Skeletal muscle cell (primary cell): ENCODE measurements at places on chromosomes 12 and 14.

DNA sequence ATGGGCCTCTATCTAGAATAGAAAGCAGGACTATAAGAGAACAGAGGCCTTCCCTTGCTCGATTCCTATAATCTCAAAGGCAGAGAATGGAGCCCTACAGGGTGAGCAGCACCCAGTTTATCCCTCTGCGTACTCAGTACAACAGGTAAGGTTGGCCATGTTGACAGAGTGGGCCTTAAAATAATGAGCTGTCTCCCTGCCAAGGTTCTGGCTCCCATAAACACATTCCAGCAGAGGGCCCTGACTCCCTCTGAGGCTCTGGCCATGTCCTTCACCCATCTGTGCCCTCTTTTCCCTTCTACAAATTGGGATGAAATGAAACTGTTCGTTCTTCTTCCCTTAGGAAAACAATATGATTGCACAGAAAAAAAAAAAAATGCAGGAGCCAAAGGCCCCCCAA, 16.9 kb upstream of the PNMA1 start:
- DNase-seq, result no peak

DNA sequence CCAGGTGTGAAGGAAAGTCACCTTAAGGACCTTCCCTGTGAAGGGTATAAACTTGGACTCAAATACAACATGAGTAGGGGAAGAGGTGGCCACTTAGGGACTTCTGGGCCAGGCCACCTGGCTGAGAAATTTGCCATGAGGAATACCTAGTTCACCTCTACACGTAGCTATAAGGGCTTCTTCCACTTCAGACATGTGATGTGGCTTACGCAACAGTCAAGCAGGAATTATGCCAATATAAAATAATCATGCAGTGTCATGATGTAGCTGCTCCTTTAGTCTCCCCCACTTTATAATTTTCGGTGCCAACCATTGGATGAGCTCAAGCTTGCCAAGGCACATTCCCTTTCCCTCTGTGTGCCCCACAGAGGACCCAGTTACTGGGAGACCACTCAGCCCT, 166.6 kb upstream of the BCL2L14 start:
- DNase-seq, result no peak

DNA sequence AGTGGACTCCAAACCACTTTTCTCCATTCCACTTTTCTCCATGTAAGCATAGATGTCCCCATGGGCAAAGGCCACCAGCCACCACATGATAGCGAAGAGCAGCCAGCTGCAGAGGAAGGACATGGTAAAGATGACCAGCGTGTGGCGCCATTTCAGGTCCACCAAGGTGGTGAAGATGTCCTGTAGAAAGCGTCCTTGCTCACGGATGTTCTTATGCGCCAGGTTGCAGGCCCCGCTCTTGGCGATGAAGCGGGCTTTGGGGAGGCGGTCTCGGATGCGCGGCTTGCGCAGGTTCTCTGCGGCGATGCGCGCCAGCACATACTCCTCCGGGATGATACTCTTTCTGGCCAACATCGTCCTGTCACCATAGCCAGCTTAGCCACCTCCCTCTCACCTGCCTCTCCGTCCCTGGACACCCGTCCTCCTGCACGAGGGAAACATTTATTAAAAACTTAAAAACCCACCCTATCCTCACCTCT, 1.2 kb downstream of the KCNJ8 start:
- DNase-seq, result no peak

- no peak for DNase-seq
These were observed 37.9 kb upstream of the GALNT9 start for GRCh38 chr12:132367071-132367851.

DNA sequence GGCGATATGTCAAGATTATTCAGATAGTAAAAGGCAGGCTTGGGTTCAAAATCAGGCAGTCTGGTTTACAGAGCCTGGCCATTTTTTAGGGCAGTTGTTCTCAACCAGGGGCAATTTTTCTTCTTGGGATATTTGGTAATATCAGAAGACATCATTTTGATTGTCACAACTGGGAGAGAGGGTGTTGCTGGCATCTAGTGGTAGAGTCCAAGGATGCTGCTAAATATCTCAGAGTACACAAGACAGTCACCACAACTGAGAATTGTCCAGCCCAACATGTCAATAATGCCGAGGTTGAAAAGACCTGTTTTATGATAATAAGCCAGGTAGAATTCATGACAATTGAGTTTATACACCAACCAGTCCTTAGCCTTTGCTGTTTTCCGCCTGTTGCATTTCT, 733.9 kb downstream of the NRXN3 start:
- DNase-seq, result no peak

DNA sequence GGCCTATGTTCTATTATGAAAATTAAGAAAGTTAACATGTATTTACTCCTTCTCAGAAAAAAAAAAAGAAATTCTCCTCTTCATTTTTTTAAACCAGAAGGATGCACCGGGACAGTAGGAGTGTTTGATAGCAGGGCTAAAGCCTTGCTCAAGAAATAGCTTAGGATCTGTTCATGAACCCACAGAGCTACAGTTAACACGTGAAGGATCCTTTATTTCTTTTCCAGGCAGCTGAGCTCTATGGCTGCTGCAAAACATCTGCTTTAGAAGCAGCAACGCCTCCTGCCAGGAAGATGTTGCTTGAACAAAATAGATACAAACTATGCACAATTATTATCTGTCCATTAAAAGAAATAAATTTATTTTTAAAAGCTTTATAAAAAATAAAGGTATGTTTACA, 254.8 kb downstream of the PRKD1 start:
- no peak for DNase-seq

- DNase-seq, result no peak
These were observed 4.8 kb upstream of the LMO3 start for GRCh38 chr12:16610743-16611142.

DNA sequence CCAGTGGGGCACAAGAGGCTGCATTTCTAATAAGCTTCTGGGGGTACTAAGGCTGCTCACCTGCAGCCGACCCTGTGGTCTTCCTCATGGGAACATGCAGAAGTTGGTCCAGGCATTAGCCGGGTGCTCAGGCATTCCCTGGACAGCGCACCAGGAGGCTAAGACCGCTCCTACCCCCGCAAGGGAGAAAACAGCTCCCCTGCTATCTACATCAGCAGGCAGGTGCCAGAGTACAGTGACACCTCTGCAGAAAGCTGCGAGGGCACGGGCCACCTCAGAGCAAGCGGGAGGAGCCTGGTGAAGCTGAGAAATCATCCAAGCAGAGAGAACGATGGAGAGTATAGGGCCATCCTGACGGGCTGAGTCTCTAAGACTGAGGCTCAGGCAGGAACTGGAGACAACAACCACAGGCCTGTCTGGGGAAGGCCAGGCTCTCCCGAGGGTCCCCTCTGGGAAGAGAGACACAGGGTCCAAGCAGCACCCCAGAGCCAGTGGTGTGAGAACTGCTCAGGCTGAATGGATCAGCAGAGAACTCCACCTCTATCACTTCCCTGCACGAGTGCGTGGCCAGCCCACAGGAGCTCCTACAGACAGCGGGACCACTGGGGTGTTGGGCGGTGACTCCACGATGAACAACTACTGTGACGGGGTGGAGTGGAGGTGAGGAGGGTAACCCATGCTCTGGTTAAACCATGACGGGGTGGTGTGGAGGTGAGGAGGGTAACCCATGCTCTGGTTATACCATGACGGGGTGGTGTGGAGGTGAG, 62.1 kb downstream of the AMN start:
- no peak for DNase-seq
